ENCODE measurements at places on chromosomes 3 and 15. TPM values are rescaled to one million over a fixed set of nuclear protein-coding genes. Genes with fewer than 3 reads are reported as not detected.

GRCh38 chr15:67185621-67186225, 68.7 kb downstream of the AAGAB start:
- peaks cover 15% of the 10 kb centered on the region for H3K4me1 ChIP-seq
- no peak for DNase-seq

DNA sequence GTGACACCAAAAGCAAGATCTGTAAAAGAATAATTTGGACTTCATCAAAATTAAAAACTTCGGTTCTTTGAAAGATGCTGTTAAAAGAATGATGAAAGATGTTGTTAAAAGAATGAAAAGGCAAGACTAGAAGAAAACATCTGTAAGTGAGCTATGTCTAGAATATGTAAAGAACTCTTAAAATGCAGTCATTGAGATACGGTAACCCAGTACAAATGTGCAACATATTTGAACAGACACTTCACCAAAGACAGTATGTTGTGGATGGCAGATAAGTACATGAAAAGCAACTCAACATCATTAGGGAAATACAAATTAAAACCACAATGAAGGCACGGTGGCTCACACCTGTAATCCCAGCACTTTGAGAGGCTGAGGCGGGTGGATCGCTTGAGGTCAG, 139.5 kb downstream of the LRIG1 start:
- H3K4me3 ChIP-seq: no peak overlapping the region
- DNase-seq: no peak
- H3K4me1 ChIP-seq: no peaks in the 10 kb centered on the region
- no peak overlapping the region for H3K27ac ChIP-seq
- H3K27me3 ChIP-seq: no peaks in the 10 kb centered on the region

GRCh38 chr3:82973791-82974190, 1212.3 kb upstream of the GBE1 start:
- no peaks in the 10 kb centered on the region for H3K4me1 ChIP-seq
- H3K27ac ChIP-seq: no peak overlapping the region
- no peaks in the 10 kb centered on the region for H3K36me3 ChIP-seq
- no peaks in the 10 kb centered on the region for H3K27me3 ChIP-seq

GRCh38 chr3:149566292-149566975, 91.4 kb downstream of the WWTR1 start:
- H3K4me1 ChIP-seq: no peaks in the 10 kb centered on the region
- no peak overlapping the region for H3K4me3 ChIP-seq
- no peaks in the 10 kb centered on the region for H3K27me3 ChIP-seq
- H3K27ac ChIP-seq: no peak overlapping the region

Gene BDH1
- total RNA-seq: 28.8 TPM

Gene MAP6D1
- total RNA-seq: 0.89 TPM

GRCh38 chr15:88748081-88748480, 55.2 kb upstream of the ACAN start:
- no peaks in the 10 kb centered on the region for H3K27me3 ChIP-seq
- DNase-seq: no peak
- H3K27ac ChIP-seq: no peak overlapping the region
- H3K4me3 ChIP-seq: no peak overlapping the region
- H3K4me1 ChIP-seq: no peaks in the 10 kb centered on the region

Gene C3orf20
- not detected for total RNA-seq

Gene CHRNA3
- not detected for total RNA-seq

- H3K36me3 ChIP-seq: no peaks in the 10 kb centered on the region
These were observed 7.9 kb upstream of the LEKR1 start for GRCh38 chr3:156818273-156818651.

- H3K4me1 ChIP-seq: no peaks in the 10 kb centered on the region
- no peak for DNase-seq
- H3K27me3 ChIP-seq: no peaks in the 10 kb centered on the region
- no peak overlapping the region for H3K4me3 ChIP-seq
- no peak overlapping the region for H3K27ac ChIP-seq
These were observed 51.2 kb downstream of the KCNAB1 start for GRCh38 chr3:156171281-156172267.

DNA sequence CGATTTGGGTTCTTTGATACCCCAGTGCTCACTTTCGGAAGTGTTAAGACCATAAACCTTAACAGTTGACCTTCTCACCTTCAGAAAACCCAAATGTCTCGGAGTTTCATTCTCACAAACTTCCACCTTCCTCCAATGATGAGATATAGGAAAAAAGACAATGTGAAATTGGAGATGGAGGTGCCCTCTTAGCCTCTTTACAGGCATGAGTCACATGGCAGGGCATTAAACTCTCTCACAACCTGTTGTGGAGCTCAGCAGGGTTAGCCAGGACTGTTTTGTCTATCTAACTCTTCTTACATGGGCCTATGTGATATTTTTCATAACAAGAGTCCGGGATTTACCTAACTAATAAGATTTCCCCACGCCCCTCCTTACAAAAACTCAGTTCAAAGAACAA, 10.7 kb downstream of the AGTR1 start:
- DNase-seq: no peak
- no peaks in the 10 kb centered on the region for H3K27me3 ChIP-seq
- H3K4me3 ChIP-seq: no peak overlapping the region
- H3K4me1 ChIP-seq: no peaks in the 10 kb centered on the region

DNA sequence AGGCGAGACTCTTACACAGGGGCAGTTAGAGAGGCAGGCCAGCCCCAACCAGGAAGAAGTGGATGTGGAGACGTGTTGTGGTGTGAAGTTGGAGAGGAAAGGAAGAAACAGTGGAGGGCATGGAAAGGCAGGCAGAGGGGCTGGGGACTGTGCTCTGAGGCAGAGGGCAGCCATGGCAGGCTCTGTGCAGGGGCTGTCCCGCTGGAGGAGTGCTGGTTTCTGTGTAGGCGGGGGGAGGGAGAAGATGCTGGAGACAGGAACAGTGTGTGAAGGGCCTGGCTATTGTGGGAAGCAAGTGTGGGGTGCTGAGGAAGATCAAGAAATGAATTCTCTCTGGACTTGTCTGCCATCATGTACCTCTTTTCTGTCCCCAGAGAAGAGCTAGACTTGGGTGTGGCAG, 21.0 kb downstream of the SNAPC5 start:
- no peak overlapping the region for H3K4me3 ChIP-seq
- H3K4me1 ChIP-seq: no peaks in the 10 kb centered on the region
- no peak for DNase-seq
- peaks cover 7% of the 10 kb centered on the region for H3K36me3 ChIP-seq
- H3K27ac ChIP-seq: no peak overlapping the region

Gene SERPINI2
- total RNA-seq: 1.8 TPM

DNA sequence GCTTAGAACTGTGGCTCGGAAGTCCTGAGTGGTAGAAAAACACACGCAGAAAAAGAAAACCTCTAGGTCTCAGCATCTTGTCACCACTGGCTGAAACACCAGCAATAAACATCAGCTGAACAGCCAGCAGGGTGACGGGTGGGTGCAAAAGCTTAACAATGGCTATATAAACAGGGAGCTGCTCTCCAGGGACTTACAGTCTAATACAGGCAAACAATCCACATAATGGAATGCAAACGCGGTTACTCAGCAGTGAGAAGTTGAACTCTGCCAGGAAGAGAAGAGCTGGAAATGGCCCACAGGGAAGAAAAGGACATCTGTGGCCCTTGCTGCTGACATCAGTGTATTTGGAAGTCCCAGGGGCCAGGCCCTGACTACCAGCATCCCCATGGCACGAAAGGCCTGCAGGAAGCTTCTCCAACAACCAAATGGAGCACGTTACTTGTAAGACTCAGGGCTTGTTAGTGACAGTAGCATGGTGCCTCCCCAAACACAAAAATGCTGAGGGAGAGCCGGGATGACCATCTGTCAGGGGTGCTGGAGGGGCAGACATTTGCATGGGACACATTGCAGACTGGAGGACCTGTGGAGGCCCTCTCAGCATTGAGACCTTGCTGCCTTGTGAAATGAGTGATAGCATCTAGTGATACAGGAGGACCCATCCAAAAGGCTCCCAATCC, 3.0 kb downstream of the HEG1 start:
- H3K27me3 ChIP-seq: no peaks in the 10 kb centered on the region
- H3K36me3 ChIP-seq: no peaks in the 10 kb centered on the region
- peak overlapping the region; percentile 91 for H3K27ac ChIP-seq
- H3K4me3 ChIP-seq: peak overlapping the region; percentile 57
- no peak for DNase-seq
- peaks cover 59% of the 10 kb centered on the region for H3K4me1 ChIP-seq

DNA sequence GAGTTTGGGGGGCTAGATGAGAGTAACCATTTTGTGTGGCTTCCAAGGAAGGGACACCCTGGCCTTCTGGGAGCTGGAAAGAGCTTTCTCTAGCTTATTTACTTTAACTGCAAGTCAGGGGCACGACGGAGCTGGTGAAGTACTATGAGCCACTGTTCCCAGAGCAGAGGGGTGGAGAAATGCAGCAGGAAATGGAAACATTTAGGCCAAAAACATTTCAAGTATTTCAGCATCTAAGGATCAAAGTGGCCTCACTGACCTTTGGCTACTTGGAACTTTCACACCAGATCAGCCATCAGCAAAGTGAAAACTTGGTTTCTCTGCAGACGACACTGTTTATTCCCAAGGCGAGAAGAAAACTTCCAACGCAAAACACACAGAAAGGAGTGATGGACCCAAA, 7.9 kb downstream of the DGKG start:
- H3K36me3 ChIP-seq: no peaks in the 10 kb centered on the region
- H3K4me3 ChIP-seq: no peak overlapping the region
- no peak overlapping the region for H3K27ac ChIP-seq
- H3K27me3 ChIP-seq: no peaks in the 10 kb centered on the region
- DNase-seq: no peak

DNA sequence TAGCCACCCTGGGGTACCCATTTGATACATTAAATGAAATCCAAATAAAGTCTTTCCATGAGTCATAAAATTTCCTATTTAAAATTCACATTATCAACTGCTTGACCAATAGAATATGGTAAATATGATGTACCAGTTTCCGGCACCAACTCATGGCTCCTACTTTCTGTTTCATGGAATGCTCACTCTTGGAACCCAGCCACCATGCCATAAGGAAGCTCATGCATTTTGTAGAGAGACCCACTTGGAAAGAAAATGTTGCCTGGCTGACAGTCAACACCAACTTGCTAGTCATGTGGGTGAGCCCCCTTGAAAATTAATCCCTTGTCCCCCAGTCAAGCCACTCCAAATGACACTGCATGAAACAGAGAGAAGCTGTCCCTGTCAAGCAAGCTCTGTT, 57.2 kb downstream of the WWTR1 start:
- H3K36me3 ChIP-seq: no peaks in the 10 kb centered on the region
- H3K4me3 ChIP-seq: no peak overlapping the region
- DNase-seq: no peak

Gene DPPA2
- not detected for total RNA-seq

Gene RTP1
- not detected for total RNA-seq

DNA sequence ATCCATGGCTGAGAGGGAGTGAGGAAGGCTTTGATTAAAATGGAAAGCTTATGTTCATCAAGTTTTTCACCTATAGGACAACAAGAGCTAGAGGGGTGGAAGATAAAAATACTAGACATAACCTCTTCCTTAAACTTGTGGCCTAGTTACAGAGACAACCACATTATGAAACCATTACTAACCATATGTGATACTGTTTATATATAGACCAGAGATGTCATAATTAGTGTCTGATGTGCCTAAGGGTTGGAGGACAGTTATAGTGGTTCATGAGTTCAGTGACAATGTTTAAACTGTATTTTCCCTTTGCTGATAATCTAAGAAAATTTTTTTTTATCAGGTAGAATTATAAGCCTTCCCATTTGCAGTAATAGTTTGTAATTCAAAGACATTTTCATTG, 23.7 kb downstream of the PHLDB2 start:
- no peaks in the 10 kb centered on the region for H3K36me3 ChIP-seq
- no peak for DNase-seq

Gene PPP1R14D
- not detected for total RNA-seq

Gene CADPS
- total RNA-seq: not detected

DNA sequence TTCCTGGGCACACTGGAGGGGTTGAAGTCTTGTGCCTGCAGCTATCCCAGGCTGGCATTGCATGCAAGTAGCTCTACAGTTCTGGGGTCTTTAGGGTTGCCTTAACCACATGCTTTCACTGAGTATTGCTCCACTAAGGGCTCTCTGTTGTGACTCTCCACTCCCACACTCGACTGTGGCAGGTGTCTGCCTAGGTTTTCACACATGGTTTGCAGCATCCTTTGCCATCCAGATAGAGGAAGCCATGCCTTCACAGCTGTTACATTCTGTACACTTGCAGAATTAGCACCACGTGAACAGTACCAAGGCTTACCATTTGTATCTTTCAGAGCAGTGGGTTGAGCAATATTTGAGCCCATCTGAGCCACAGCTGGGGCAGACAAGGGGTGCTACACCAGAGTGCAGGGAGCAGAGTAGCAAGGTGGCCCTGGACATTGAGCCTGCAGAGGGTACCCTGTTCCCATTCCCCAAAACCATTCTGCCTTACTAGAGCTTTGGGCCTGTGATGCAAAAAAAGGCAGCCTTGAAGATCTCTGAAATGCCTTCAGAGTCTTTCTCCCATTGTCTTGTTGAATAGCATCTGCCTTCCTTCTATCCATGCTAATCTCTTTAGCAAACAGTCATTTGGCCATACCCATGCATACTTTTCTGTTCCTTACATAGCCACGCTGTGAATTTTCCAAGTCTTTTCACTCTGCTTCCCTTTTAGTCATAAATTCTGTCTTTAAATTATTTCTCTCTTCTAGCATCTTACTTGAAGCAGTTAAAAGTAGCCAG, 95.2 kb upstream of the PLCL2 start:
- no peaks in the 10 kb centered on the region for H3K4me1 ChIP-seq
- H3K36me3 ChIP-seq: no peaks in the 10 kb centered on the region
- DNase-seq: no peak
- no peaks in the 10 kb centered on the region for H3K27me3 ChIP-seq

Gene C2CD4A
- total RNA-seq: not detected

Gene PSTPIP1
- total RNA-seq: 7.0 TPM

Gene WDR76
- 9.4 TPM for total RNA-seq

Gene MYLK
- 145 TPM for total RNA-seq

All from upper lobe of left lung (tissue), 6 donors.